ENCODE measurements at places on chromosomes 11 and 22.

DNA sequence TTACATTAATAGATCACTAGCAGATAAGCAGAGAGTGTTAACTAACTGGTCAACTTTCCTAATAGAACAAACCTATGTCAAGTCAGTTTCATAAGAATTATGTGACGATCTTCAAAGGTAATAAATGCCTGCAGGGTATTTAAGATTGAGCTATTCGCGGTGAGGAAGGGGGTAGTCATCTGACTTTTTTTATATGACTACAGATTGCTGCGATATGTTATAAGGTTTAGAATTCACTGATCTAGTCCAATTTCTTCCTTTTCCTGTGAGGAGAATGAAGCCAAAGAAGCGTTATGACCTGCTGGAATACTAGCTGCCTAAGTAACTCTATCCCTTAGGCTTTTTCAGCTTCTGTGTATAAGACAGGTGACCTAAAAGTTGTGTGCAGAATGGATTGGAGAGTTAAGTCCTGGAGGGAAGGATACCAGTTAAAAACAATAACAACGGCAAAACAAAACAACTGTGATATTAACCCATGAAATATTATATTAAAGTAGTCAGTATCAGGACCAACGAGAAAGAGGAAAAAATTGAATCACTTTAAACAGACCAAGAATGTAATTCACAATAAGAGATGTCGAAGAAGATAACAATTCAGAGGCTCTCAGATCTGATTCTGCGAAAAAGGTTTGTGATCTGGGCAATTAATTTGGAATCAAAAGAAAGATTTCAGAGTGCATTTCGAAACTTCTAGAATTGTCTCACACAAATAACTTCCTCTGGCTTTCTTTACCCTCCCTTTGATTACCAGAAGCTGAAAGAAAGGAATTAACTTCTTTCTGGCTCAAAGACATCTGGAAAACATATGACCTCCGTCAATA is 630 bp downstream of the CASP4 start:
- DNase-seq: no peak

GRCh38 chr11:46254133-46254491 is 23.4 kb upstream of the CREB3L1 start:
- DNase-seq: no peak

DNA sequence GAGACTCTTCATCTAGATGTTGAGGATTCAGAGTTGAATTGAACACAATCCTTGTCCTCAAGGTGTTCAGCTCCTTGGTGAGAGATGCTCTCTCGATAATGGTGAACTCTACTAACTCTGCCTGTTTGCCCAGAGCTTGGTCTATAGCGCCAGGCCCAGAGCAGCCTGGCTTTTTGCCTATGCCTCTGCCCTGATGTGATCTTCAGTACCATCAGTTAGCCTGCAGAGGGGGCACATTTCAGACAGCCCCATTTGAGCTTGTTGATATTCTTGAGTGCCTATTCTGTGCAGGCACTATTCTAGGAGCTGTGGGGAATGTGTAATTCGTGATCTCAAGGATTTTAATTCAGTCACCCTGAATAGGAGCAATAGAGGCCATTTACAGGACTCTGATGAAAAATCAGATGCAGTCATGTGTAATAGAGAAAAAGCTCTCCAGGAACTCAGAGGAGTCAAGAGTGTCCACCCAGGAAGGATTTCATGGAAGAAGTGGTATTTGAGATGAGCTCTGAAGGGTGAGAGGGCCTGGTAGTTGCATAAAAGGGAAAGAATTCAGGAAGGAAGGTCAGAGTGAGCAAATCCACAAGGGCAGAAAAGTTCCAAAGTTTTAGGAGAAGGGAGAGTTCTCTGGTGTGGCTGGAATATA is 19.3 kb downstream of the GTPBP1 start:
- no peak for DNase-seq

DNA sequence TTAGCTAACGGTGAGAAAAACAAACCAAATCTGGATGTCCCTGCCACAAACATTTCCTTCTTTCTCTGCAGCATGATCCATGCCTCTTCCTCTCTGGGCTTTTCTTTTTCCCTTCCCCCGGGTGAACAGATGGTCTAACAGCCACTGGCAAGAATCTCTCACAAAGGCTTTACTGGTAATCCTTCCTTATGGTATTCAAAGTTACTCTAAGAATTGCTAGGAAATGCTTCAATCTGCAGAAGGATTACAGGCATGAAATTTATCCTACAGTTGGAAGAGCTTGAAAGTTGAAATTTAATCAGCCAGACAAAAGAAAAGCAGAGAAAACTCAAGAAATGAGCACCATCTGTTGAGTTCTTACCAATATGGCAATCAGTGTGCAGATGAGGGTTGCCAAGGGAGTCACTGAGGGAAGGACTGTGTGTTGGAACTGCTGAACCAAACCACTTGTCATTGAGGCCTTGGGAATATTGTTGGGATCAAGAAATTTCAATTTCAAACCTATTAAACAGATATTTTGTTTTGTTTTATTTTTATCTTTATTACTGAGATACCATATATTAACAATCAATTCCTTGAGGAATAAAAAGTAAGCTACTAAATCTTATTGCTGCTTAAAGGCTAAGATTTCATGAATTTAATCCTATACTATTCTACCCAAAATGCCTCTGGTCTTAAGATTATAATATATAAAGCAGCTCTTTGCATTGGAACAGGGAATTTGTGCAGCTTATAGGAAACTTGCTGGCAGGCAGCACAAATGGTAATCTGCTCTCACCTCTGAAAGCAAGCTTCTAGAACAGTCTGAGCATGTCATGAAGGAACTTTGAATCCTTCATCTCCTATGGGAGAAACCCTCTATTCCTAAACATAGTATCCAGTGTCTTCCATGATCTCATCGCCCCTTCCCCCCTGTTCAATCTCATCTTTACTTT is 29.7 kb upstream of the NDUFC2 start:
- DNase-seq: no peak

- no peak for DNase-seq
These were observed 502.1 kb downstream of the MN1 start for GRCh38 chr22:27299181-27300085.

GRCh38 chr11:65121447-65121864 is 478 bp downstream of the FAU start:
- DNase-seq: peak; percentile 52

- no peak for DNase-seq
These were observed 7.6 kb downstream of the IGSF9B start for GRCh38 chr11:133949129-133949528.

GRCh38 chr11:134530636-134531326 is 118.7 kb upstream of the B3GAT1 start:
- no peak for DNase-seq

DNA sequence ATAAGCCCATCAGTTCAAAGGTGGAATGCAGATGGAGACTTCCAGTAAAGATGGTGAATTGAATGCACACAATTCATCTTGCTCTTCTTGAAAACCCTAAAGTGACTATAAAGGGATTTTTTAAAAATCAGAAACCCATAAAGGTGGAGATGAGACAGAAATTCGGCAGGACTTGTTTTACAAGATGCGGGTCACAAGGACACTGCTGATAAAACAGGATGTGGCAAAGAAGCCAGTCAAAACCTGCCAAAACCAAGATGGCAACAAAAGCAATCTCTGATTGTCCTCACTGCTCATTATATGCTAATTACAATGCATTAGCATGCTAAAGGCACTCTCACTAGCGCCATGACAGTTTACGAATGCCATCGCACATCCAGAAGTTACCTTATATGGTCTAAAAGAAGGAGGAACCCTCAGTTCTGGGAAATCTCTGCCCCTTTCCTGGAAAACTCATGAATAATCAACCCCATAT is 137.1 kb downstream of the NECTIN1 start:
- DNase-seq: no peak

- DNase-seq: no peak
These were observed 21.8 kb downstream of the NUCB2 start for GRCh38 chr11:17298302-17298701.

DNA sequence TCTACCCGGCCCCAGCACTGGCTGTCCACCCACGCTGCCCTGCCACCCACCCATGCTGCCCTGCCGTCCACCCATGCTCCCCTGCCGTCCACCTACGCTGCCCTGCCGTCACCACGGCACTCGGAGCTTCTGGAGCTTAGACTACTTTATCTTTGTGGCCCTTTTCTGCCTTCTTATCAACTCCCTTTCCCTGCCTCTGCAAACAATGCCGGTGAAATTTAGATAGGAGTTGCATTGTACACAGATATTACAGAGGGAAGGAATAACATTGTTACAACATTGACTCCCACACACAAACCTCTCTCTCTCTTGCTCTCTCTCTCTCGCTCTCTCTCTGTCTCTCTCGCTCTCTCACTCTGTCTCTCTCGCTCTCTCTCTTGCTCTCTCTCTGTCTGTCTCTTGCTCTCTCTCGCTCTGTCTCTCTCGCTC is 33.7 kb upstream of the BRSK2 start:
- DNase-seq: no peak

GRCh38 chr22:31282748-31283468 is 9.4 kb downstream of the PIK3IP1 start:
- DNase-seq: no peak

- no peak for DNase-seq
These were observed 238.1 kb upstream of the BLID start for GRCh38 chr11:122354025-122354697.

GRCh38 chr11:9041747-9042146 is 37.9 kb upstream of the NRIP3 start:
- no peak for DNase-seq

DNA sequence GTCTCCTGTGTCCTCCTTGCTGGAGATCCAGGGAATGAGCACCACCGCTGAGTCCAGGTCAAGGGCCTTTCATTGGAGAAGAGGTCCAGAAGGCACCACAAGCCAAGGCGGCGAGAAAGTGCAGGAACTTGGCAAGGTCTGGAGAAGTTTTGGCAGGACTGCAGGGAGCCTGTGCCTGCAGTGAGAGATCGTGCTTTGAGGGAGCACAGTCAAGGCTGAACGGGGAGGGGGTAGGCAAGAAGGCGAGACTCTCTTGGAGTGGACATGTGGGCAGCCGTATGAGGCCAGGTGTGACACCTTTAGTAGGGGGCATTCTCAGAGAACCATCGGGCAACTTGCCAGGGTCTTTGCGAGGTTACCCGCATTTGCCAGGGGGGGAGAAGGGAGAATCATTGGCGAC is 30.5 kb downstream of the LRRC10B start:
- no peak for DNase-seq

- no peak for DNase-seq
These were observed 79.5 kb downstream of the GAB2 start for GRCh38 chr11:78338138-78338537.

- no peak for DNase-seq
These were observed 29.4 kb downstream of the APOL1 start for GRCh38 chr22:36282328-36282831.

DNA sequence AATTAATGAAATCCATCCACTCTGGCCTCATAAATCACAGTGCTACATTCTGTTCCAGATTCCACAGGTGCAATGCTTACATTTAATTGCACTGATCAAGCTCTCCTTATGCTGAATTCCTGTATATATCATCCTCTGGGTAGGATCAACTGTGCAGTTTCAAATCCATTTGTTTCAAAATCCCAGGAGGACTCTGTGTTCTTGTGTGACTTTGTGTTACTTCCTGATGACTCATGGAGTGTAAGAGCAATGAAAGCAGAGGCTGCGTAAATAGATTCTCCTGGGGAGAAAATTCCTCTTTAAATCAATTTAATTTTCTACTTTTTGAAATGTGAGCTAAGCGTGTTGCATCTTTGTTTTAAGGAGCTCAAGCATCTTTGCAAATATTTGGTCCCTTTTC is 752.7 kb downstream of the METTL15 start:
- DNase-seq: no peak

All from right cardiac atrium (tissue), 5 donors.